Stimulated activated CD4-positive, alpha-beta T cell treated with anti-CD3 and anti-CD28 coated beads, Interleukin-1b, Interleukin-23, amount 100 ng/mL, for 1 hour (primary cell): ENCODE measurements at places on chromosomes 11 and 22.

- DNase-seq, result no peak
These were observed 914 bp upstream of the PRDM11 start for GRCh38 chr11:45145379-45146071.

GRCh38 chr11:34300026-34300925 lies 57.5 kb downstream of the ABTB2 start:
- no peak for DNase-seq

GRCh38 chr22:47048123-47049077 lies 285.9 kb downstream of the TBC1D22A start:
- no peak for DNase-seq

- no peak for DNase-seq
These were observed 17.2 kb upstream of the TAB1 start for GRCh38 chr22:39382410-39382809.

DNA sequence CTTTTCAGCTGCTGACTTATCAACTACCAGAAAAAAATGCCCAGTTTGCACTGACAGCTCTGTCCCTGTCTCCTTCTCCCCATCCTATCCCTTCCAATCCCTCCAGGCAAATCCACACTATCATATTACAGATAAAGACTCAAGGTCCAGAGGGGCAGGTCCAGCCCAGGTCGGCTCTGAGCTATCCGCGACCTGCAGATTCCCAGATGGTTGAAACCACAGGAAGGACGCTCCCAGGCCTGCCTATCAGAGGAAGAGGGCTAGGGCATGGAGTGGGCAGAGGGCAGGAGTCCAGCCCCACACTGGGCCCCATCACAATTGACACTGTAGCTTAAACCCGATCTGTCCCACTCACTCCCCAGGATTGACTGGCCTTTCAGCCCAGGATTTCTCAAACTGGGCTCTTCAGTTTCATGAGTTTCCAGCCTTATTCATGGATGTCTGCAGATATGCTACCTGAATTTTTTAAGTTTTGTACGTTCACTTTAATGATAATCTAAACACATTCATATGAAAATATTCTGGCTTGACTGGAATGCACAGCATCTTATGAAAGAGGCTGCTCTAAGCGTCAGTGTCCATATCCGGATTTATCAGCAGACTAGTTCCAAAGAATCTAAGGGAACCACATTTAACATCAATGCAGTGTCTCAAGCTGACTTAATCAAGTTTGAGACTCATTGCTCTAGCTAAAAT lies 16.4 kb upstream of the FCHSD2 start:
- DNase-seq, result no peak

DNA sequence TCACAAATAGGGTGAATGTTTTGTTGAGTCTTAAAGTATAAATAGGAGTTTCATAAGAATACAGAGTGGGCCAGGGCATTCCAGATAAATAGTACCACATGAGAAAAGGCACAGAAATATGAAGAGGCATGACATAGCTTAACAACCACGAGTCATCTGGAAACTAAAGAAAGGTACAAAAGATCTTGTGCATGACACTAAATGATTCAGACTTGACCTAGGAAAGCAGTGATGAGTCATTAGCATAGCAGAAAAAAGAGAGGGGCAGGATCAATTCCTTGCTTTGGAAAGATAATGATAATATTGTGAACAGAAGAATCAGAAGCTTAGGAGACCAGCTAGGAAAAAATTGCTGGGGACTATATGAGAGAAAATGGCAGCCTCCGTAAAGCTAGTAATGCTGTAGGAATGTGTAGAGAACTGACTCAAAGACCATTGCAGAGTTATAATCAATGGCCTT lies 47.6 kb upstream of the FIBIN start:
- no peak for DNase-seq

DNA sequence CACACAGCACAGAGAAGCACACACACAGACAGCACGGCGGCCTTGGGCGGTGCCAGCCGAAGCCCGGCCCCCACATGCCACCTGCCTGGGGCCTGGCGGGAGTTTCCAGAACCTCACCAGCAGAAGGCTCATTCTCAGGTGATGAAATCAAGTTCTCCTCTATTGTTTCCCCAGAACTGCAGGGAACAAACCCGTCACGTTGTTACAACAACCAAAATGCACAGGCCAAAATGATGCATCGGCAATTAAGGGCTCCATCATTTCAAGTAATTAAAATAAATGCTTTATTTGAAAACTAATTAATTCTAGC lies 30.8 kb downstream of the GNB1L start:
- no peak for DNase-seq
